Thyroid gland (tissue), 4 donors: ENCODE measurements at places on chromosomes 6 and 20.

- DNase-seq, result peak; percentile 65
Measured at GRCh38 chr20:63619505-63619904, 7.4 kb downstream of the GMEB2 start.

DNA sequence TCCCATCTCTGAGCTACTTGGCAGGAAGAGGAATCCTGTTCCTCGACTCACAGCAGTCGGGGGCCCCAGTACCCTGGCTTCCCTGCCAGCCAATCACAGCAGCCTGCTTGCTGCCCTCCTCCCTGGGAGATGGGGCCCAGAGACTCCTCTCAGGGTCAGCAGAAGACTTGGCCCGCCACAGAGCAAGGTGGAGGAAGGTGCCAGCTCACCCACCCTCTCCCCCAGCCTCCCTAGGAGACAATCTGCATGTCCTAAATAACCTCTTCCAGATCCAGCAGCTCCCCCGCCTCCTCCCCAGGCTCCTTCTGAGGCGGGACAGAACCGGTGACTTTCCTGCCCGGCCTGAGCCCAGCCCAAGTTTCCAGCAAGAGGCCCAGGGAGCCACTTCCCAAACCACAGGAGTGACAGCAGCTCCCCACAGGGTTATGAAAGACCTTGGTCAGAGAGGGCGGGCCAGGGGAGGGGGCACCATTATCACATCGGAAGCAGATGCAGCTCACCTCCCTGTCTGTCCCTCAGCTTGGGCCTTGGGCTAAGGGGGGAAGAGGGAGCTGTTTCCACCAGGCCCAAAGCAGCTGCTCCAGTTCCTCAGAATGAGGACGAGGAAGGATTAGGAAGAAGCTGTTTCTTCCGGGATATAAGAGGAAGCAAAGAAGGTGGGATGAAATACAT is 2.3 kb downstream of the CCND3 start:
- no peak for DNase-seq

GRCh38 chr6:137808836-137809315 is 58.2 kb upstream of the TNFAIP3 start:
- DNase-seq, result no peak

GRCh38 chr6:161228921-161229591 is 44.8 kb downstream of the AGPAT4 start:
- DNase-seq, result no peak

GRCh38 chr6:14944593-14944992 is 301.3 kb upstream of the JARID2 start:
- no peak for DNase-seq

GRCh38 chr6:5378331-5378730 is 117.0 kb downstream of the FARS2 start:
- DNase-seq, result no peak

DNA sequence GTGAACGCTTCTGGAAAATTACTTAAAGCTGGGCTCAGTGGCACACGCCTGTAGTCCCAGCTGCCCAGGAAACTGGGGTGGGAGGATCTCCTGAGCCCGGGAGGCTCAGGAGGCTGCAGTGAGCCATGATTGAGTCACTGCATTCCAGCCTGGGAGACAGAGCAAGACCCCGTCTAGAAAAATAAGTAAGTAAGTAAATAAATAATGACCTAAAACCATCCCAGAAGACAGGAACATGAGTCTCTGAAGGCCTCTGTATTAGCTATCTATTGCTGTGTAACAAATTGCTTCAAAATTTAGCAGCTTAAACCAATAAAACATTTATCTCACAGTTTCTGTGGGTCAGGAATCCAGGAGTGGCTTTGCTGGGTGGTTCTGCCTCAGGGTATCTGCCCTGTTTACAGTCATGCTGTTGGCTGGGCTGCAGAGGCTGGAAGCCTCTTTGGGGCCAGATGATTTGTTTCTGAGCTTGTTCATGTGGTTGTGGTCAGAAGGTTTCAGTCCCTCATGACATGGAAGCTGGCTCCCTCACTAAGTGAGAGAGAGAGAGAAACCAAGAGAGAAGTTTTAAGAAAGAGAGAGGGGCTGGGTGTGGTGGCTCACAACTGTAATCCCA is 48.4 kb upstream of the NCOA3 start:
- no peak for DNase-seq

DNA sequence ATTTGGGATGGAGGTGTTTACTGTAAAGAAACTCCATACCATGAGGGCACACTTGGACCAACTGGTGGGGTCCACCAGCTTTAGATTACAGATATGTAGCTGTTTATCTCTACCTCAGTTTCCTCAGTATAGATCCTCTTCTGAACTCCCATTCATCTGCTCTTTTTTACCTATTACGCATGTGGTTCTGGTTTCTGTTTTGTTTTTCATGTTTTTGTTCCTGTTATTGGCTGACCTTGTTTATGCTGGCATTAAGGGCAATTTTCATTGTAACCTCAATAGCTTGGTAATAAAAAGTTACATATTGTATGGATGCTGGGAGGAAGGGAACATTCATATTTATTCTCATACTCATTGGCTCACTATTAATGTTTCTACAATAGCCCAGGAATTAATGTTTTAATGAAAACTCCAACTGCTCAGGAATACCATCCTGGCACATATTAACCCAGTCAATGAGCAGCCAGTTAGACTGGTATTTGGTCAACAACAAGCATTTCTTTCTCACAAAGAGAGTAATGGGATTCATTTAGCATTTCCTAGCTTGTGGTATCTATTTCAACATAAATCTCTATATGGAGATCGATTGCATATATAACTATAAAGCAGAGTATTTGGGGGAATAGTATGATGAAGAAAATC is 83.8 kb upstream of the FAM184A start:
- no peak for DNase-seq

- DNase-seq, result no peak
Measured at GRCh38 chr6:134768931-134769330, 181.0 kb downstream of the ALDH8A1 start.

DNA sequence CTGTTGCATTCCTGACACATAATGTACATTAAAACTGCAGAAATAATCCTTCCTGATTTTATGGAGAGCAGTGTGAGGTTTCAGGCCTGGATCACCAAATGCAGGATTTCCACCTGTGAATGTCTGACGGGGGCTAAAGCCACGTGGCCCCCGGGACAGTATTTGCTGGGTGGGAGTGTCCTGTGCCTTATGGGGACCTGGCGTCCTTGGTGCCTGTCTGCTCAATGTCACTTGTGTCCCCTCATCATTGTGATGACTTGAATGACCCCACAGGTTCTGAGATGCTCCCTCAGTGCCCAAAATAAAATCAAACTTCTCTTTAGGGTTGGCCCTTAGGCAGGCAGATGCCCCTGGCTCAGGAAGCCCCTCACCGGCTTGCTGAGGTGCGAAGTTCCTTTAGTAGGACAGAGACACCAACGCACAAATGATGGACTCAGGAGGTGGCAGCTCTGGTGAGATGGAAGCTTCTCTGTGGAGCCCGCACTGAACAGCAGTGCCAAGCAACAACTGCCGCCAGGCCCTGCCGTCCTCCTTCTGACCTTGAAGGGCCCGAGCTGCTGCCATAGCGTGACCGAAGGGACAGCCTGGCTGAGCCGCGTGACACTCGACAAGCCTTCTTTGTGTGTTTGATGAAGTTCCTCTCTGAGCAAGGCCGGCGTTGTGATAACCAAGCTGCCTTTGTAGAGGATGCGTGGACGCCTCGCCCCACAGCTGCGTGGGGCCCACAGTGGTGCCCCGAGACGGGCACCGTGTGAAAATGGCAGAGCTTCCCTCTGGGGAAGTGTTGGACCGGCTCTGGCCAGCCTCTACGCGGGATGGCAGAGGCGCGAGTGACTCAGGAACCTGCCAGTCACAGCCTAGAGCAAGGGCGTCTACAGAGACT is 30.9 kb downstream of the FRMD1 start:
- no peak for DNase-seq

DNA sequence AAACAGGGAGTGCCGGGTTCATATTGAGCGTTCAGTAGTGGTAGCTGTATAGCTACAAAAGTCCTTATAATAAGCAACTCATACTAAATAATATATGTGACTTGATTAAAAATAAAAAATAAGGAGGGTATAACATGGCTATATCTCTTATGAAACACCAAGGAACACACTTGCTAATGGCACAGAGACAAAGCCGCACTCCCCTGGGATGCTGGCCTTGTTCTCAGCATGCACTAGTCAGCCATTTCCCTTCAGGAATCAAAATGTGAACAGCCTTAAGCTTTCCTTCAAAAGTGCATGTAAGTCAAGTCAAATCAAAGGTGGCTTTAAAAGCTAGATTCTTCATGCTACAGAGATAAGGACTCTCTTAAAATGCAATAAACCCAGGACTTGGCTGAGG is 9.4 kb downstream of the HMGCLL1 start:
- DNase-seq, result no peak
